ENCODE measurements at places on chromosomes 2 and 18. TPM values are rescaled to one million over a fixed set of nuclear protein-coding genes. Genes with fewer than 3 reads are reported as not detected.

GPR17 gene
- 0.11 TPM for total RNA-seq

PTMA gene
- 778 TPM for total RNA-seq

DPYSL5 gene
- 1.2 TPM for total RNA-seq

APCDD1 gene
- total RNA-seq, result 70.8 TPM

GAREM2 gene
- 2.0 TPM for total RNA-seq

DNA sequence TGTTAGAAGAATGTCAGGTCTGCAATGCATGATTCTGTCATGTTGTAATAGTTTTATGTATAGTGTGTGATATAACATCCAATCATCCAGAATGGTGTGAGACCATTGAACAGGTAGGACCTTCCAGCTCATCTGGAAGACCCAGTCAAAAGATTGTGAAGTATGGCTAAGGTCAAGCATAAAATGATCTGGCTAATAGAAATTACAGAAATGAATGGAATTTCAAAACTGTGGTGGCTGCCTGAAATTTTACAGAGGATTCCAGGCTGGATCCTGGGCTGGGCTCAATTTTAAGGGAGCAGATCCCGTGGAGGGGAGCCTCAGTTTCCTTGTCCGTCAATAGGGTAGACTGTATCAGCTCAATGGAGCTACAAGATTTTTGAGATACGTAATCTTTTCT, 39.1 kb downstream of the ACKR3 start:
- DNase-seq, result no peak

- no peak for DNase-seq
These were observed 392.5 kb upstream of the SALL3 start for GRCh38 chr18:78587096-78587495.

- DNase-seq, result no peak
These were observed 397.2 kb upstream of the SMIM21 start for GRCh38 chr18:75824661-75825060.

- peak; percentile 66 for DNase-seq
These were observed 49.8 kb downstream of the LDLRAD4 start for GRCh38 chr18:13268158-13269012.

- DNase-seq, result no peak
These were observed 189.0 kb downstream of the BCL11A start for GRCh38 chr2:60364491-60364890.

DNA sequence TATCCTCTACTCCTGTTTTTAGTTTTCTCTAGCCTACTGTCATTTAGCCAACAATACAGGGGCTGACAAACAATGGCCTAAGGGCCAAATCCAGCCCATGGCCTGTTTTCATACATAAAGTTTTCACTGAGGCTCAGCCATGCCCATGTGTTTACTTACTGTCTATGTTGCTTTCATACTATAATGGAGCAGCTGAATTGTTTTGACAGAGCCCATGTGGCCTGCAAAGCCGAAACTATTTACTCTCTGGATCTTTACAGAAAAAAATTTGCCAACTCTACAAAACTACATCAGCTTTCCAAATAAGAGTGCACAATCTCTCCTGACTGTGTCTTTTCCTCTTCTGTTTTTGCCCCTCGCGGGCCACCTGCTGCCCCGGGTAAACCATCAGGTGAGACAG, 24.0 kb downstream of the LGALSL start:
- DNase-seq, result no peak

DNA sequence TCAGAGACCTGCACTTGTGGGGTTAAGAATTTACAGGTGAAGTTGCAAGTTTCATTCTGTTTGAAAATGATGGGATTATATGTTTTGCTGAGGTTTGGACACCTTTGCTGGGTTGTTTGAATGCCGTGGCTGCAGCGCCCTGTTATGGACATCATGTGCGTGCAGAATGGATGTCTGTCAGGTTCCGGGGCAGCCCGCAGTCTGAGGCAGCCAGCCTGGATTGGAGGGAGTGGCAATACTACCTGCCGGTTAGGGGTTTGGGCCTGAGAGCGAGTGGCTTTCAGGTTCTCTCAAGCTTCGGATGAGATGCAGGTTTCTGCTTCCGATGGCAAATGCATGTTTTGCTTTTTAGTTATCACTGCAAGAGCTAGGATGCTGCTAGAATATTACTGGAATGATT, 1.1 kb downstream of the CASP8 start:
- DNase-seq, result no peak
